ENCODE measurements at places on chromosomes 7 and 10.

GRCh38 chr10:112750427-112751167 lies 199.4 kb upstream of the TCF7L2 start:
- DNase-seq: no peak

DNA sequence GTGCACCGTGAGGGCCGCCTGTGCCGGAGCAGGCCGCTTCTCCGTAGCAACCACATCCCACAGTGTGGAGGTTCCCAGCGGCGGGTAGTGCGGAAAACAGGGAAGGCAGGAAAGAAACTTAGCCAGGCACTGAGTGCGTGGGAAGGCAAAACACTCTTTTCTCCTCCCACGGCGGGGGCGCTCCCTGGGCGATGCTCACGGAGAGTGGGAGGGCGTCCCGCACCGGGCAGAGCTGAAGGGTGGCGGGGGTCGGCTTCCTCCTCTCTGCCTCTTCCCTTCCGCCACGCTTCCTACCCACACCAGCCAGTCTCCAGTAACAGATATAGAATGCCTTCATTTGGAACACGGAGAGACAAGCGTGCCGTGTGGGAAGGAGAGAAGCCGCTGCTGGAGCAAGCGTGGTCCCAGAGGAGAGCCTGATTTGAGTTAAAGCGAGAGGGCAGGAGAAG lies 252.5 kb downstream of the PAXIP1 start:
- DNase-seq: no peak

GRCh38 chr10:66639371-66639770 lies 286.5 kb upstream of the LRRTM3 start:
- peak; percentile 8 for DNase-seq

GRCh38 chr7:101575168-101575567 lies 53.9 kb downstream of the MYL10 start:
- no peak for DNase-seq

- DNase-seq: no peak
These were observed 138.9 kb upstream of the KLF14 start for GRCh38 chr7:130872756-130873448.

GRCh38 chr10:99123336-99123735 lies 112.3 kb downstream of the HPSE2 start:
- DNase-seq: no peak

DNA sequence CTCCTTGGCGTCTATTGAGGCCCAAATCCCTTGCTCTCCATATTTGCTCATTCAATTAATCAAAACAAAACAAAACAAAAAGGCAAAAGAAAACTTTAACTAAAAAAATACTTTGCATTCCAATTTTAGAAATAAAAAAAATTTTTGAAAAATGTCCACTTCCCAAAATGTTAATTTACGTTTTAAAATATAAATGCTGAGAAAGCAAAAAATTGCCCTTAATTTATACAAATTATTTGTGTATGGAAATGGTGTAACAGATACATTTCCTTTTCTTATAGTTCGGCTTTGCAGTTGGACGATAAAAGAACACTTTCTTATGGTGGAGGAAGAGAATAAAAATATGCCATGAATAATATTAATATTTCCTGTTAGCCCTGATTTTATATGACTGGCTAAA lies 652.8 kb upstream of the PFKP start:
- no peak for DNase-seq

GRCh38 chr7:15407910-15408309 lies 153.9 kb downstream of the AGMO start:
- no peak for DNase-seq

- peak; percentile 36 for DNase-seq
These were observed 881 bp downstream of the C10orf67 start for GRCh38 chr10:23343591-23344240.

GRCh38 chr10:43094085-43094484 lies 17.2 kb downstream of the RET start:
- DNase-seq: no peak

DNA sequence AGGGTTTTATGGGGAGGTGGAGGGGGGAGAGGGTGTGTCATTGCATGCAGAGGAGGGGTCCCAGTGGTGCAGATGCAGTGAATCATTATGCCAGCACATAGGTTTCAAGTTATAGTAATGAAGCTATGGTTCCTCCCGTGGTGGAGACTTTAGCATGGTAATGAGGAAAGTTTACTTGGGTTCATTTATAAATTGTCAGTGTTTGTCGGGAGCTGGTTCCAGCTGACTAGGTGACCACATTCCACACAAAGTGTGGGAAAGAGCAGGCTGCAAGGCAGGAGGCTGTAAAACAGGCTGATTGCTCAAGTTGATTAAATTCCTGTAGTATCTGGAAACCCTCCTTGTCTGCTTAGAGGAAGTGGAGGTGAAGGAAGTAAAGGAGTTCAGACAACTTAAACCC lies 78.9 kb downstream of the SRI start:
- DNase-seq: peak; percentile 50

DNA sequence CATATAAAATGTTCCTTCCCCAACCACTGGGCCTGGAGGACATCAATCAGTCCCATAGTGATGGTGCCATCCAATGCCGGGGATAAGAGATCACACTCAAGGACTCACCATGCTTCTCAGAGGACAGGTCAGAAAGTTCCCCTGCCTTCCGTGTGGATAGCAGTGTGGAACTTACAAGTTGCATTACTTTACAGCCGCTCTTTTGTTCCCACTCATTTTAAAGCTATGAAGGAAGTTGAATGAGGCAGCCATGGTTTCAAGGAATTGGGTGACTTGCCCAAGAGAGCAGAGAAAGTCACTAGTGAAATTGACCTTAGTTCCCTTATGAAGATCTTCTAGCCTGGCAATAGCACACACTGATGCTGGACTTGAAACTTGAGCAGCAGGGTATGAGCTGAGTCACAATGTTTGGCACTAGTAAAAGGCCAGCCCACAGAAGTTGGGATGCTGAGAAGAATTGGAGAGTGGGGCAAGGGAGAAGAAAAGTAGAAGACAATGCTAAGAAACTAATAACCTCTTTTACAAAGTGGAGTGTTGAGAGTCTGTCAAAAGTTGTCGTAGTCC lies 78.7 kb downstream of the CXCL12 start:
- DNase-seq: peak; percentile 89

DNA sequence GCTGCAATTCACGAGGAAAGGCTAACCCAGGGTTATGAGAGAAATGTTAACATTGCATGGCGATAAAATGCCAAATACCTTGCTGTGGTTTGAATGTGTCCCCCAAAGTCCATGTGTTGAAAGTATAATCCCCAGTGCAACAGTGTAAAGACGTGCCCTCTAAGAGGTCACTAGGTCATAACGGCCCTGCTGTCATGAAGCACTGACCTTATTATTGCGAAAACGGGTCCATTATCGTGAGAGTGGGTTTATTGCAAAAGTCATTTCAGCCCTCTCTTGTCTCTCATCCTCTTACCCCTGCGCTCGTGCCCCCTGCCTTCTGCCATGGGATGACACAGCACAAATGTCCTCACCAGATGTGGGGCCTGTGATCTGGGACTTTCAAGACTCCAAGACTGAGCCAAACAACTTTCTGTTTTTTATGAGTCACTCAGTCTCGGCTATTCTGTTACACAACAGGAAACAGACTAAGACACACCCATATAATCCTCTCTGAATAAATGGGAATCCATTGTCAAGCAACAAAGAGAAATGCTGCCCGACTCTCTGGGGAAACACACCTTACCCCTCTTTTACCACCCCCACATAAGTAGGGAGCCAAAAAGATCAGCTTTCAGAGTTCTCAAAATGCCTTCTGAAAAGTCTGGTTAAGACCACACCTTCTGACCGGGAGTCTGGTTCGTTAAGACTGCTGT lies 73.1 kb upstream of the UCN3 start:
- DNase-seq: peak; percentile 73

- no peak for DNase-seq
These were observed 51.3 kb downstream of the PALD1 start for GRCh38 chr10:70529848-70530247.

DNA sequence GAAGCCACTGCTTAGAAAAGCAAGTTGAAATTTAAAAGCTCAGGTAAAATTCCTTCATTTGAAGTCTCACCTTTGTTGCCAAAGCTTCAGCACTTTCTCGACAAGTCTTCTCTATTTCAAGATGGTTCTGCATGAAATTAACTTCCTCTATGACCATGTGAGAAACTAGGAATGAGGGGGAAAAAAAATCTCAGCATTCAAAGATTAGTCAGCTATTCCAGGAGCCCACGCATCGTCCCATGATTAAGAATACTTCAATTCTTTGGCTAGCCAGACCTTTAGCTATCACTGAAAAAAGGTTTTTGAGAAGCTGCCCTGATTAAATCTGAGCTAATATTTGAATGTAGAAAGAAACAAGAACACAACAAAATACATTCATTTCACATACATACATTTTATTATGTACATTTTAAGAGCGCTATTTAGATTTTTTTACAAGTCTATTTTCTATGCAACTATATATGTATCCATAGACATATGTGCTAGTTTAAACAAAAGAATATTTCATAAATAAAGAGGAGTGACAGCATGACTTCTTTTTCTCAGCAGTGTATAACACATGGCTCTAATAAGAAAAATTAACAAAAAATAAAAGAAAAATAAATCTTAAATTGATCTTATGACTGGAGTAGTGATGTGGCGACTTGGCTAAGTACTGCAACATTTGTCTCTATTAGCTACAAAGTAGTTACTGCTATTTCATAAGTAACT lies 44.8 kb downstream of the SHTN1 start:
- DNase-seq: no peak

DNA sequence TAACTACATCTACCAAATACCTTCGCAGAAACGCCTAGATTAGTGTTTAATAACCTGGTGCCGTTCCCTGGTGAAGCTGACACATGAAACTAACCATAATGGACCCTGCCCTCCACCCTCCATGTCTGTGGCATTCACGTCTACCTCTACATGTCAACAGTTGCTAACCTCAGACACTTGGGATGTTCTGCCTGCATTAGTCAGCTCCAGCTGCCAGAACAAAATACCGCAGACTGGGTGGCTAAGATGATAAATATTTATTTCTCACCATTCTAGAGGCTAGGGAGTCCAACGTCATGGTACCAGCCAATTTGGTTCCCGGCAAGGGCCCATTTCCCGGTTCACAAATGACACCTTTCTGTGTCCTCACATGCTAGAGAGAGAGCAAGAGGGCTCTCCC lies 118.5 kb upstream of the CHST15 start:
- peak; percentile 96 for DNase-seq

DNA sequence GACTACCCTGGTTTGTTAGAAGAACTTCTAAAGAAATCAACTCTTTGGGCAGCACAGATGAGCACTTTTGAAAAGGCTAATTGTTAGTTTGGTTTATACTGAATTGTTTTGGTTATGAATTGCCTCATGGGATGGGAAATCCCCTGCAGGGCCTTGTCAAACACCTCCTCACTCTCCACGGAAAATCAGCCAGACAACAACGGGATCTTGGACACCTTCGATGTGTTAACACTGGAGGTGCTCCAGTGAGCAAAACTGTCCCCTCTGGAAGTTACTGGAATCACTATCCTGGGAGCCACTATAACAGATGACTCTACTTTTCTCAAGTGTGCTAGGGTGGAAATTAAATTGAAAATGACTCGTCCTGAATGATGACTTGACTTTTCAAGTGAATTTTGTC lies 38.7 kb downstream of the CDK6 start:
- DNase-seq: peak; percentile 80

DNA sequence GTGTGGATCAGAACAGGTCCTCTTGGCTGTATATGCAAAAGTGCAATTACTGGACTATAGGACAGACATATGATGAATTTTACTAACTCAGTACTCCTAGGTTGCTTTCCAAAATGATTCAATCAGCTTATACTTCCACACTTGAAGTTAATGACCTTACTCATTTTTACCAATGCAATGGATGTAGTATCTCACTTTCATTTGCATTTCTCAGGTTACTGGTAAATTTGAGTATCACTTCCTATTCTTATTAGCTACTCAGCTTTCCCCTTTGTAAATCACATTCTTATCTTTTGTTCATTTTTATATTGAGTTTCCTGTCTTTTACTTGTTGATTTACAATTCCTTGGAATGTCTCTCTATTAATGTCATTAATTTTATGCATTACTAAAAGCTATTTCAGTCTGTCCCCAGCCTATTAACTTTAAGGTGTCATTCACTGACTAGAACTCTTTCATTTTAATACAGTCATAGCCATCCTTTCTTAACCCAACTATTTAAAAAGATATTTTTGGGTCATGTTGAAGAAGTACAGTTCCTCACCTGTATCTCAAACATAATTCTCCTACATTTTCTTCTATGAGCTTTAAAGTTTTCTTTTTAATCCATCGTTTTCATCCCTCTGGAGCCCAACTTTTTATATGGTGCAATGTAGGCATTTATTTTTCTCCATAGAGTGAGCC lies 88.6 kb downstream of the VIM start:
- DNase-seq: no peak

GRCh38 chr10:17145239-17145638 lies 15.6 kb upstream of the CUBN start:
- DNase-seq: no peak

GRCh38 chr7:83148776-83149175 lies 13.9 kb downstream of the PCLO start:
- peak; percentile 40 for DNase-seq

DNA sequence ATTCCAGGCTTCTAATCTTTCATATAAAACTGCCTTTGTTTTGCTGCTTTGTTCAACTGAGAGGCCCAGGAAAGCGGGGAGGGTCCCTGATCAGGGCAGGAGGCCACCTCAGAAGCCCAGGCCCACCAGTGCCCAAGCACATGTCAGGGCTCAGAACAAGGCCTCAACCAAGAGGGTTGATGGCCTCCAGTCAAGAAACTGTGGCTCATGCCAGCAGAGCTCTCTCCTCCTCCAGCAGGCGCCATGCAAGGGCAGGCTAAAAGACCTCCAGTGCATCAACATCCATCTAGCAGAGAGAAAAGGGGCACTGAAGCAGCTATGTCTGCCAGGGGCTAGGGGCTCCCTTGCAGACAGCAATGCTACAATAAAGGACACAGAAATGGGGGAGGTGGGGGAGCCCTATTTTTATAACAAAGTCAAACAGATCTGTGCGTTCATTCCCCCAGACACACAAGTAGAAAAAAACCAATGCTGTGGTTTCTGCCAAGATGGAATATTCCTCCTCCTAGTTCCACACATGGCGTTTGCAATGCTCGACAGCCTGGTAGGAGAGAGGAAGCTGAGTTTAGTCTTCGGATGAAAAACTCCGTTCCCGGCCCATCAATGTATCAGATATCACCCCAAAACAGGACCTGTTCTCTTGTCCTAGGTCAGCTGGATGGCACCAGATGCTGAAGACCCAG lies 34.0 kb downstream of the PSAP start:
- no peak for DNase-seq
